ENCODE measurements at places on chromosomes 6 and 20.

GRCh38 chr6:16436550-16436949, 198.2 kb downstream of the GMPR start:
- DNase-seq, result no peak

- no peak for DNase-seq
Observed at GRCh38 chr20:25049261-25050060, 8.5 kb downstream of the ACSS1 start.

- no peak for DNase-seq
Observed at GRCh38 chr6:21033575-21034026, 499.3 kb downstream of the CDKAL1 start.

DNA sequence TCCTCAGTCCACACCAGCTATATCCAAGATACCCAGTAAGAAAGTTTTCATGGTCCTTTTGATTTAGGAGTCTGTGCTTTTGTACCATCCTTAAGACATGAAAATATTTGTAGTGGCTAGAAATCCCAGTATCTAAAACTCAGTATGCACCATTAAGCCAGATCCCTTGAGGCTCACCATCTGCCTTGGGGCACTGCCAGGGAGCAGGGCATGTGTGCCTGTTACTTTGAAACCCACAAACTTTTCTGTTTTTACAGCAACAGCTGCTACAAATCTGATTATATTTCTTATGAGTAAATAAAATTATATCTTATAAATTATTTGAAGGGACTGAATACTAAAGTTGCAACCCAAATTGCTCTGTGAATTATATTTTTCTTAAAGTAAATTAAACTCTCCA, 290.5 kb upstream of the MANEA start:
- DNase-seq, result no peak

GRCh38 chr20:59246691-59247400, 53.6 kb upstream of the EDN3 start:
- no peak for DNase-seq

- DNase-seq, result no peak
Observed at GRCh38 chr20:63084563-63084927, 77.8 kb upstream of the BHLHE23 start.

GRCh38 chr6:131065112-131065823, 2.2 kb upstream of the EPB41L2 start:
- DNase-seq, result no peak

GRCh38 chr20:56826705-56827665, 197.9 kb downstream of the TFAP2C start:
- DNase-seq, result no peak

DNA sequence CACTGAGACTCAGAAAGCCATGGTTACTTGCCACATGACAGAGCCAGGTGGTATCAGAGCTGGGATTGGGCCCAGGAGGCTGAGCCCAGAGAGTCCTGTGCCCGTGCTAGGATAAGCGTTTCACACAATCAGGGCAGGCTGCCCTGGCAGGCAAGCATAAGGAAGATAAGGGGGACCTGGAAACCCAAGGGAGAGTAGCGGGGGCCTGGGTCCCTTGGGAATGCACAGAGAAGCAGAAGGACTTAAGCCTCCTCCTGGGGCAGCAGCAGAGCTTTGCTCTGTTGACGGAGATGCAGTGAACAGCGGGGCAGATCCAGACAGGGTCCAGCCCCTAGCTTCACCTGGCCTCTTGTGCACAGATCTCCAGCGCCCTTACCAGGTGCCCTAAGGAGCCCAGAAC, 8.7 kb downstream of the TRIB3 start:
- no peak for DNase-seq

DNA sequence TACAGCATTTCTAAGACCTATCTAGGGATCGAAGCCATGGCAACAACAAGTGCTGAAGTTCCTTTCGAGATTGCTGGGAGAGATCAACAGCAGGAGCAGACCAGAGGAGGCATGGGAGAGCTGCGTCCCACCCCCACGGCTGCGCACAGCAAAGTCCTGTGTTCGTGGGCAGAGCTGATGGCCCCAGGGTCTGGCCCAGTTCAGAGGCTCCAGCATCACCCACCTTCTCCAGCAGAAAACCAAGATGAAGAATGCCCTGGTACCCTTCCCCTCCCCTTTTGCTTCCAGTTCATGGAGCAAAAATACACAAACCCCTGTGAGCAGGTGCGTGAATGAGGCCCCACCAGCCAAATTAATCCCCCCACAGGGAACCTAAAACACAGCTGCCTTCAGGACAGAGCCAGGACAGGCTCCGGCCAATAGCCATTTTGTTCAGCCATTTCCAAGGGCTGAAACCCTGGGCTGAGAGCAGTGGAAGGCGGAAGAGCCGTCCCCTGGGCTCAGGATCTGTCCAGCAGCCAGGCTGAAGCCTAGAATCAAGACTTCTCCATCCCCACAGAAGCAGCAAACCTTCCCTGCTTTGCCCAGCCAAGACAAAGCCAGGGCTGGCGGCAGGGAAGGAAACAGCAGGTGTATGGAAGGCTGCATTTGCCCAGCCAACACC, 102.8 kb downstream of the PREX1 start:
- DNase-seq, result no peak

GRCh38 chr6:169853196-169854082, 102.0 kb downstream of the ERMARD start:
- no peak for DNase-seq

GRCh38 chr6:73556836-73557235, 36.0 kb upstream of the EEF1A1 start:
- no peak for DNase-seq

DNA sequence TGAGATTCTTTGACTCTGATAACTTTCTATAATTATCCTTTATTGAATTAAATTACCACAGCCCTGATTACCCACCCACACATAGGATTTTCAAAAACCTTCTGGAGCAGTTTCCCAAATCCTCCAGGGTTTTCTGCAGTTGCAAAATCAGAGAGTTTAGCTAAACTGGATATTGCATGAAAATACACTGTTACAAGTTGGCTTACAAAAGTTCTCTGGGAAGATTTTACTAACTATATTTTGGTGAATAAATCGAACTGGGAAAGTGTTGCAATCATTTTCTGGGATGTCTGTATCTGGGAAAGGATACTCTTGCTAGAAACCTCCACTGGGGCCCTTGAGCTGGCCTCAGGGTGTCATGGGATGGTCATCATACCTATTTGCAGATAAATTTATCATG, 97.6 kb upstream of the STMND1 start:
- DNase-seq, result no peak

DNA sequence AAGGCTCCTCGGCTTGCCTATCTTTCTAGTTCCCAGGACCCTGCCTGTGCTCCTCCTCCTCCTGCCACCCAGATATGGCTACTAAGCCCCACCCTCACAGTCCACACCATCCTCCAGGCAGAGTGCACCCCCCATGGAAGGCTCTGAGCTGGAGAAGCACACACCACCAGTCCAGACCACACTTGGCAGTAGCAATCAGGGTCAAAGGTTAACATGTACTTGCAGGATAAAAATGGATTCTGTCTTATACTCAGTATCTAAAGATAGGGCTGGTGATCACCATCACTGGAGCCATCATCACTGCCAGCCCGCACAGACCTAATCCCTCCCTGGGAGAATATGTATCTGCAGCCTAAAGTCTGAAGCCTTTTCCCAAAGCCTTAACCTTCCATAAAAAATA, 83.4 kb downstream of the PRKN start:
- DNase-seq, result no peak

DNA sequence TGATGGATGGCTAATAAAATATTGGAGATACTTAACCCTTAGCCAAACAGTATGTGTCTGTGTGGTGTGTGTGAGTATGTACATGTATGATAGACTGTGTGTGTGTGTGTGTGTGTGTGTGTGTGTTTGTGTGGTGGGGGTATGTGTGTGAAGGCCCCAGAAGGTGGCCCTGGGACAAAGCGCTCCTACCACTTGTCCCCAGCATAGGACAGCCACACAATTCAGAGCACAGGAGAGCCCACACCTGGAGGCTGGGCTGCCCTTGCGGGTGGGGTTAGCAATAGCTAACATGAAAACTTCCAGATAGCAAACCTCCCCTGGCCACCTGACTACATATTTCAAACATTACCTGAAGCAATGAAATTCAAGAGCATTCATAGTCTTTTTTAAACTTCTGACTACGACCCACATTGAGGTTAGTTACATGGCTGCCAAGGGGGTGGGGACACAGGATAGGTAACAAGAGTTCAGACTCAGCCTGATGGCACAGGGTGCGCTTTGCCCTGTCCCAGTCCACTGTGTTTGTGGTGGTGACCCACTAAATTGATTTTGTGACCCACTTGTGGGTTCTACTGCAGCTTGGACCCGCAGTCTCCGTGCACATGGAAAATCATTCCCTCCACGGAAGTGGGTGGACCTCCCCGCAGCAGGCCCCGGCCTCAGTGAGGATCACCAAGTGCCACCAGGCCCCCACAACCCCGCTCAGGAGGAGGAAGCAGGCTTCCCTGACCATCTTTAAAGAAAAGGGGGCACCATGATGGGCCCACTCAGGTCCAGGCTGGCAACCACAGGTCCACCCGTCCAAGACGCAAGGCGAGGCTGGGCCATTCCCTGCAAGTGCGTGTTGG, 34.8 kb downstream of the ZC3H12D start:
- DNase-seq, result no peak

GRCh38 chr6:156877126-156877863, 100.1 kb downstream of the ARID1B start:
- DNase-seq, result no peak

DNA sequence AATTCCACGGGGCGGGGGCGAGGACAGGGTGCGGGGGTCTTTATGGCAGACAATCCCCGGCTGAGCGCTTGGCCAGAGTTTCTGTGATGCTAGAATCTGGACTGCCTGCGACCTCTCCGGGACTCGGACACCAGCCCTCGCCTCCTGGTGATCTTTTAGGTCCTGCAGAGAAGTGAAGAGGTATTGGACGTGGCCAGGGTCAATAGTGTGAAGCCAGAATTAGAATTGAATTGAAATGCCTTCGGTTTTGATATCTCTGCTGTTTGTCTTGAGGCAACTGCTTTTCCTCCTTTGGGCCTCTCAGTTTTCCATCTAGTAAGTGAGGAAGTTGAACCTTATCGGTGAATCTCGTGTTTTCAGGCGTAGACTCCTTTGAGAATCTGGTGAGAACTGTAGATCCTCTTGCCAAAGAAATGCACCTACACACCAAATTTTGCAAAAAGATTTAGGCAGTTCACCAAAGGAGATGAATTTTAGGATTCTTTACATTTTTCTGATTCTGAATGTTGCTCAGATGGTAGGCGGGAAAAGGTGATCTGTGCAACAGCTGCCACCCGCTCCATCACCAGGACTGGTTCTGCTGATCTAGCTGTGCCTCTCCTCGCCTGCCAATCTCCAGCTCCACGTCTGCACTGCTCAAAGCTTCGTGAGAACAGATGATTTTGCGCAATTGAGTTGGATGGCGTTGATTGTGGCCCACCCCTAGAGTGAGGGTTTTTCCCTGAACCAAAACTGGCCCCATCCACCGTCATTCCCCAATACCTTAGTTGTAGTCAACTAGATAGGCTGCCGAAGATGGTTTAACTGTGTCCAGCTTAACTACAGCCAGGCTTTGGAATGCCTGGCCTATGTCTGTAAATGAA, 837 bp upstream of the OSER1 start:
- DNase-seq, result no peak

DNA sequence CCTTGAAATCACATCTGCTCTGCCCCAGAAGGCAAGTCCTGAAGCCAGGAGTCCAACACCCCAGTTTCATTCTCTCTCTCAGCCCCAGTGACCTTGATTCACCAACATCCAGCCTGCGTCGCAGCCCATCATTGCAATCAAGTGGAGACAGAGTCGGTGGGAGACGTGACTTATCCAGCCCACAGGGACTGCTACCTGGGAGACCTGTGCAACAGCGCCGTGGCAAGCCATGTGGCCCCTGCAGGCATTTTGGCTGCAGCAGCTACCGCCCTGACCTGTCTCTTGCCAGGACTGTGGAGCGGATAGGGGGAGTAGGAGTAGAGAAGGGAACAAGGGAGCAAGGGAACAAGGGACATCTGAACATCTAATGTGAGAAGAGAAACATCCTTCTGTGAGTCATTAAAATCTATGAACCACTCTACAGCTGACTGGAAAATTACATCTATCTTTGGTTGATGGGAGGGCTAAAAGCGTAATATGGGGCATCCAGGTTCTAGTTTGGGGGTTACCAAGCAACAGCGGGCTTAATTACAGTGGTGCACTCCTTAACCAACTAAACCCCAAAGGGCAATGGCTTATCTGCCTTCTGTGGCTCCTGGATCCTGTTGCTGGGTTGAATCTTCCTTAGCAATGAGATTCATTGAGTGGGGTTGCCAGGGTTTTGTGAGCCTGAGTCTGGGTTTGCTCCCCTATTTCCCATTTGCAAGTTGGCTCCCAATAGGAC, 2.5 kb downstream of the LY6G6D start:
- no peak for DNase-seq

DNA sequence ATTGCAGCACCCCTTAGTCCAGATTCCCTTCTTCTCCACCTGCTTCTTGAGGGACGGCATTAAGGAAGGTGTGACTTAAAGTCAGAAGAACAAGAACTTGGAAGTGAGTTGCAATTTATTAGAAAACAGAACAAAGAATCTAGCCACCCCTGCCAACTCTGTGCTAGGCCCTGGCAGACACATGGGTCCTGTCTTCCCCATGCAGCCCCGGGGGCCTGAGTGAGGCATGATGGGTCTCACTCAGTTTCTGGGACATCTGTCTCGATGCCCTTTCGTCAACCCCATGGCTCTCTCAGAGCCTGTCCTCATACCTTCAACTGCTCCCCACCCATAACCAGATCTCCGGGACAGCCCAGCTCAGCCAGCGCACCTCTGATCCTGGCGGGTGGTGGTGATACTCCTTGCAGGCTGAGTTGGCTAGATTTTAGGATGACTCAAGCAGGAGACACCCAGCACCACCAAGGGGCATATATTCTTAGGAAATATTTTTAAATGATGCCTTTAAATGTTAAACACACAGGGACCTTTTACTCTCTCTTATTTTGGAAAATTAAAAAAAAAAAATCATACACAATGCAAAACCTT, 143.2 kb upstream of the RNF24 start:
- DNase-seq, result no peak

DNA sequence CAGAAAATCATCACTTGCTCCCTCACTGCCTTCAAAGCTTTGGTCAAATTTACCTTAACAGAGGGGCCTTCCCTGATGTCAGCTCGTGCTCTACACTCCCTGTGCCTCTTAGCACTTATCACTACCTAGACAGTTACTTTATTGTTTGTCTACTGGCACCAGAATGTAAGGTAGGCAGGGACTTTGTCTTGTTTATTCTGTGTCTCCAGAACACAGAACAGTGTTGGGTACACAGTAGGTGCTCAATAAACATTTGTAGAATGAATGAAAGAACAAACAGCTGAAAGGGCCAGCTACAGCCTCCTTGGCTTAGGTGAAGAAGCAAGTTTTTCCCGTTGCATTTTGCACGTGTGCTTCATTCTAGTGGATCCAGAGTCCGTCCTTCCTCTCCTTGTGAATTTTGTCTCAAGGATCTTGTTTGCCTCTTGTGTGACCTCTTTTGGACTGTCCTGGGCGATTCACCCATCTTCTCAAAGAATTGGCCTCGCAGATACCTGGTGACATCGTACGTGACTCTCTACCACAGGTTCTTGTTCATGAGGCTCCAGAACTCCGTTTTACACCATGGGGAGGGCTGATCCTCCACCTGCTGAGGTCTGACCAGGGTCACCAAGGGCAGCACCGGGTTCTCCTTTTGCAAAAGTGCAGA, 84.2 kb upstream of the ARMC2 start:
- DNase-seq, result no peak

GRCh38 chr6:48111575-48111974, 578 bp upstream of the PTCHD4 start:
- DNase-seq, result no peak

All from activated T-helper 1 cell treated with anti-CD3 and anti-CD28 coated beads, Interleukin-2, amount 50 U/mL, for 16 hours (primary cell).